Jurkat, Clone E6-1 (cell line): ENCODE measurements at places on chromosomes 2 and 18.
A peak's percentile ranks its signal among the peaks of the same experiment; 100 is the strongest.

DNA sequence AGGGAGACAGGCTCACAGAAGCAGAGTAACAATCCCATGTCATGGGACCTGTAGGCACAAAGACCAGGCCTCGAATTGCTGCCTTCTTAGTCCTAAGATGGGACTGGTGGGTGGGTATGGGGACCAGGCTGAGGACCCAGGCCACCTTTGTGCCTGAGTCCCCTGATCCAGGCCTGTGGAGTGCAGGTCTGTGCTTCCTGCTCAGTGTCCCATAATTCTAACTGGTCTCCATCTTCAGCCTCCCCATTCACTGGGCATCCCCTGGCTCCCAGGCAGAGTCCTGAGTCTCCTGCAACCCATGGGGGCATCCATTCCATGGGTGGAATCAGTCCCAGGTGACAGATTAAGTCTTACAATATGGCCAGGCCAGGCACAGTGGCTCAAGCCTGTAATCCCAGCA, 83.9 kb downstream of the SMAD7 start:
- no peak for DNase-seq

DNA sequence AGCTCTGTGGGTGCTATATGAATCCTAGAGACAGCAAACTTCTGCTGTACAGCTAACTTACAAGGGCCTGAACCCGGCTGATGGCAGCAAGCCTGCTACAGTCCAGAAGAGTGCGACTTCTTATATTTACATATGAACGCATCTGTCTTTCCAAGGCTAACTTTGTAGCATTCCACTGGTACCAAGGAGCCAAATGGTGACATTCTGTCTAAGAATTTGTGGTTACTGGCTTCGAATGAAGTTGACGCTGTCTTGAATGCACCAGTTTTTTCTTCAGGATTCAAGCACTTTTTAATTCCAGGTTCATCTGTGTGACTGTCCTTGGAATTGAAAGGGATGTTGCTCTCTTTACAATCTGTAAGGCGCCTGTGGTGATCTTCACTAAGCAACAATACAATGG, 42.4 kb downstream of the THUMPD2 start:
- no peak for DNase-seq

DNA sequence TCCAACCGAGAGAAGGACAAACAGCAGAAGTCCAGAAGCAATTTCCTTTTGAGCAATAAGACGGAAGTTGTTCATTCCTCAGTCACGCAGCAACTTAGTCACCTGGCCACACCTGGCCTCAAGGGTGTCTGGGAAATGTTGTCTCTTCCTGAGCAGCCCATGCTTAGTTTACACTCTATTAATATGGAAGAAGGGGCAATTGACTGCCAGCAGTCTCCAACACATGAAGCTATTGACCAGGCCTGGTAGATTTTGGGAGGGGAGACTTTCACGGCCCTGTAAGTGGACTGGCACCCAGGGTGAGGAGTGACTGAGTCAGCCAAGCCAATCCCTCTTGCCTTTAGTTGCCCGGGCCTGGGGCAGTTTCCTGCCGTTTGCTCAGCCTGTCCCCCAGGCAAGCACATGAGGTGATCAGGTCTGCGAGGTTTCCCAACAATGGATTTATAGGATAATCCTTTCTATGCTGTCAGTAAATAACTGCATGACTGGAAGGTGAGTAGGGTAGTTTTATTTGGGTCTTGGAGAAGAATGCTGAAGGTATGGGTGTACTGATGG, 43.8 kb upstream of the PPP4R1 start:
- DNase-seq = no peak

GRCh38 chr2:64862623-64863022, 126.6 kb upstream of the SLC1A4 start:
- no peak for DNase-seq

DNA sequence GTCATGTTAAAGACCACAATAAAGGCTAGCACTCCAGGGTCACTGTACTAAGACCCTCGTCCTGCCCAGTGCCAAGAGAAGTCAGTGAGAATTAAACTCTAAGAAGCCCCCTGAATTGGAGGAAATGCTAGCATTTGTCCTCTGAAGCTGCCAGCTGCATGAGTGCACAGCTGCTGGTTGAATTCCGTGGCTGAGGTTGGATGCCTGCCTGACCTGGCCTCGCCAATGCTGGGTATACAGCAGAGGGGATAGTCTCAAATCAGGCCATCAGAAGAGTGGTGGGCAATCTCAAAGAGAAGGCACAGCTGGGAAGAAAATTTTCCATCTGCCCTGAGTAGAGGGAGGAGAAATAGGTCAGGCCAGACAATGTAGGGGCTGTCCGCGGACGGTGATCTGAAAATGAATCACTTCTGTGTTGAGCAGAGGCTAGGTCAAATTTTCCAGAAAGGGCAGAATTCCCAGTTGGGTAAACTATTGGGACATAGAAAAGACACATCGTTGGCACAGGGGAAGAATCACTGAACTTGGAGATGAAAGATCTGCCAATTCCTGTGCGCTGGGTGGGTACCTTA, 110.5 kb upstream of the AGAP1 start:
- DNase-seq = no peak

GRCh38 chr2:86213699-86214502, 14.6 kb downstream of the MRPL35 start:
- no peak for DNase-seq

DNA sequence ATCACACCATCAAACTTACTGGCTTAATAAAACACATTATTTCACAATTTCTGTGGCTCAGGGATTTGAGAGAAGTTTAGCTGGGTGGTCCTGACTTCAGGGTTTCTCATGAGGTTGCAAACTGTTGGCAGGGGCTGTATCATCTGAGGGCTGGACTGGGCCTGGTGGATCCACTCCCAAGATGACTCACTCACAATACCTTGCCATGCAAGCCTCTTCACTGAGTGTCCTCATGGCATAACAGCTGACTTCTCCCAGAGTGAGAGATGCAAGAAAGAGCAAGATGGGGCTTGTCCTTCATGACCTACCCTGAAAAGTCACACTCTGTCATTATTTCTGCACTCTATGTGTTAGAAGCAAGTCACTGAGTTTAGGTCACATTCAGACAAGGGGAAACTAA, 73.8 kb downstream of the AQP4 start:
- no peak for DNase-seq

GRCh38 chr18:57819671-57820460, 16.8 kb upstream of the ATP8B1 start:
- DNase-seq = no peak

DNA sequence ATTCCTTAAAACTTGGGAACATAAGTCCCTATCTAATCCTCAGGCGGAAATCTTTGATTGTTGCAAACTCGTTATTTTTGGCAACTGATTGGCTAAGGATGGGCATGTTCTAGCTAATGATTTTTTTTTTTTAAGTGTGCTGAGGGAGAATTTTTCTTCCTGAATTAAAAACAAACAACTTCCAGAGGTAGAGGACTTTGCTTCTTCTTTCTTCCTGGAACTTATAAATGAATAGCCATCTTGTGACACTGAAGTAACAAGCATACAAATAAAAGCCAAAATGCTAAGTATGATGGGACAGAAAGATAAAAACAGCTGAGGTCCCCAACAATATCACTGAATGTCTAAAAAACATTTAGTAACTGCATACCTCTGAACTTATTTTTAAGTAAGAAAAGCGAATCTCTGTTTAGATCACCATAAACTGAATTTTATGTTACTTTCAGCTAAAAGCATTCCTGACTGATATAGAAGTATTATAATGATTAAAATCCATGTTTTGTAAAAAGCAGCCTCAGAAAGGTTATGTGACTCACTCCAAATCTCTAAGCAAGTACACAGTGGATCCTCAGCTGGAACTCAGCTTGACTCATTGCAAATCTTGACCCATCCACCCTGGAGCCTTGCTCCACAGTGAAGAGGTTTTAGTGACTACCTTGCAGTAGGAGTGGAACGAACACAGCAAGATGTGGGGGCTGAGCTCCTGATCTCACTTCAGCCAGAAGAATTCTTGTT, 344.4 kb downstream of the CLIP4 start:
- DNase-seq = no peak

GRCh38 chr2:161104054-161104553, 56.1 kb upstream of the TANK start:
- no peak for DNase-seq

GRCh38 chr2:14284244-14284643, 348.3 kb upstream of the LRATD1 start:
- DNase-seq = no peak

DNA sequence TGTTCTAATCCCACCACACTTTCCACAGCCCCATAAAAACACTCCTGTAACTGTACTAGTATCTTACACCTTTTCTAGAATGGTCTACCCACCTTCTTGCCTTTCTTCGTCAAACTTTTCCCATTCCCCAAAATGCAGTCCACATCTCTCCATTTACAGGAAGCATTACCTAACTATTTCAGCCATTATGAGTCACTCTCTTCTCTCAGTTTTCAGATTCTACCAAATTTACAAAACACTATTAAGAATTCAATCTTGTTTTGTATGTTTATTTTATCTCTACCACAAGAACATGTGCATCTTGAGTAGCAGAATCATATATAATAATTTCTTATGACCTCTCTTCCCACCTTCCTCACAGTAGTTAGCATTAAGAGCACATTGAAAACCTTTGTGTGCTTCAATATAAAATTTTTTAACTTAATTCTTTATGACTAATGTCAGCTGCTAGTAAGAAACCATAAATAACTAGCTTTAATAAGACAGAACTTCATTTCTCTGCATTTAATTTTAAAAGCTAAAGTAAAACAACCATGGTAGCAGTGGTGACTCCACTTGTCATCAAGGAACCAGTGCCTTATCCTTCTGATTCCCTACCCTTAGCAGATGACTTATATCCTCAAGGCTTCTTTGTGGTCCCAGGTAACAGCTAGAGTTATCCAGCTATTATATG, 56.6 kb upstream of the MAP2 start:
- DNase-seq = no peak

DNA sequence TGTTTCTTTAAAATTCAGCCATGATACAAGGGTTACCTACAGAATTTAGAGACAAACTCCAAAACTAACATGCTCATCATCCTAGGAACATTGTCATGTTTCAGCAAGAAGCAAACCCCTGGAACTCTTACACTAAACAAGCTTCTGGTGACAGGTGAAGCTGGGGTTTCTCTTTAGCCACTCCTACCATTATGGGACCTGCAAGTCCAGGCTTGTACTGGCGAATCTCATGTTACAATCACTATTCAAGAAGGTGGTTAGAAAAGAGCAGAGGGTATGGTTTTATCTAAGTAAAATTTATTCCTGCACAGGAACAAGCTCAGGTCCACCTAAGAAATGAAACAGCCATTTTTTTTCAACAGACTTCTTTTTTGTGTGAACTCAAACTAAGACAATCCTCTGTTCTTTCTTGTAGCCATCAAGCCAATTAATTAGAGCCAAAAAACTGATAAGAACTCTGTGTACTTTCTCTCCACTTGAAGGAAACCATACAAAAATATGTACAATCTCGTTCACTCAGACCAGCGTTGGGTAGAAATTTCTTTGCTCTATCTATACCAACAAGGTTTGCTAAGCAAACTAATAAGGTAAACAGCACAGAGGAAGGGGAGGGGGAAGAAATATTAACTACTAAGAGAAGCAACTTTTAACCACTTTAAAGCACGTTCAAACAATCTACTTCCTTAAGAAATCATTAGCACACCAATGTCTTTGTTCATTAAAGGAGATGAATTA, 63.3 kb upstream of the NEDD4L start:
- DNase-seq = no peak

- DNase-seq = peak; percentile 72
Measured at GRCh38 chr2:43426305-43427031, 169.4 kb downstream of the THADA start.

GRCh38 chr2:139911160-139911559, 1131.0 kb upstream of the NXPH2 start:
- no peak for DNase-seq

DNA sequence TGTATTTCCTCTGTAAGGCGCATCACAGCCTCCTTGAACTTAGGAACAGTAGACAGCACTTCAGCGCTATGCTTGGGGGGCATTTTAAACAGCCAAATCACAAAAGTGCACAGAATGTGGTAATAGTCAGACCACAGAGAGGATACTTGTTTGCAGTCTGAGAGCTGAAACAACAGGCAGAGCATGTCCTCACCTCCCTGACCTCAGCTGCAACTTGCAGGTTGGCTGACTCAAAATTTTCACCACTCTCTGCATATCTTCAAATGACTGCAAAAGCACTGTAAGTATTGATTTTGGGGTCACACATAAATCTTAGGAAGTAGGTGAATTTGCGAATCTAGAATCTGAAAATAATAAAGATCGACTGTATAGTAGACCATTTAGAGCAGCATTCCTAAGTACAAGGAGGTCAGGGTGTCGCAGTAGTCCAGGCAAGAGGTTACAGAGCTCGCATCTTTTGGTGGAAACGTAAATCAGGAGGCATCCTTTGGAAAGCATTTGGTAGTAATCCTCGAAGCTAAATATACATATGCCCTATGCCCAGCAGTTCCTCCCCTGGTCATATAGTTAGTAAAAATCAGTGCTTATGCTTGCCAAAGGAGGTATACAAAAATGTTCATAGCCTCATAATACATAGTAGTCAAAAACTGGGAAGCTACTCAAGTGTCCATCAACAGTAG, 108.2 kb upstream of the MYCN start:
- no peak for DNase-seq

DNA sequence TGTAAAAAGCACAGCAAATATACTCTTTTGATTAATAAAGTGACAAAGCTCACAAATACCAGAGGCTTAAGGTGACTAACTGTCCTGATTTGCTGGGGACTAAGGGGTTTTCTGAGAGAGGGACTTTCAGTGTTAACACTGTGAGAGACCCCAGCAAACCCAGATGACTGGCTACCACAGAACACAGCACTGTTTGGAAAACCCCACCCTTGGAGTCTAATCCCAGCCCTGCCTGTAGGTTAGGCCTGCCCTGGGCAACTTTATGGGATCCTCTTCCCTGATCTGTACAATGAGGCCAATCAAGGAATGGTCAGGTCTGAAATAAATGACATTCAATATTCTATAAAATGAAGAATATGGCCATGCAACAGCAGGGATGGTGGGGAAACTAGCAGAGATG, 30.5 kb upstream of the CTAGE1 start:
- DNase-seq = no peak

GRCh38 chr2:39099310-39099869, 21.5 kb downstream of the SOS1 start:
- no peak for DNase-seq
